ENCODE measurements at places on chromosomes 3 and 15.

DNA sequence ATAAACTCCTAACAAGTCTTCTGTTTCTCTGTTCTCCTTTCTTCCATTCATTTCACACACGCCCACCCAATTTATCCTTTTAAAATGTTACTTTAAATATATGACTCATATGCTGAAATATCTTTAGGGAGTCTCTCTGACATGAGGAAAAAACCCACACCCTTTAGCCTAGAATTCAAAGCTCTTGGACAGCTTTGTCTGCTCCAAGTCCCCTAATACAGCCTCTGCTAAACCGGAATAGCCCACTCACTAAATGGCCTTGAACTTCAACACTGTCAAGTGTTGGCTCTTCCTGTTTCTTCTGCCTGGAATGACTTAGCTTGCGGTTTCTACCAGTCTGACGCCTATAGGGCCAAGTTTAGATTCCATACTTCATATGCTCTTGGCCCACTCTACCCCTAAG is 3.3 kb upstream of the CD96 start:
- DNase-seq, result no peak

- DNase-seq, result no peak
Measured at GRCh38 chr3:40532252-40532651, 7.5 kb downstream of the ZNF621 start.

- DNase-seq, result no peak
Measured at GRCh38 chr3:14096742-14097141, 27.9 kb downstream of the CHCHD4 start.

- no peak for DNase-seq
Measured at GRCh38 chr3:127226946-127227842, 34.3 kb downstream of the PRR23E start.

DNA sequence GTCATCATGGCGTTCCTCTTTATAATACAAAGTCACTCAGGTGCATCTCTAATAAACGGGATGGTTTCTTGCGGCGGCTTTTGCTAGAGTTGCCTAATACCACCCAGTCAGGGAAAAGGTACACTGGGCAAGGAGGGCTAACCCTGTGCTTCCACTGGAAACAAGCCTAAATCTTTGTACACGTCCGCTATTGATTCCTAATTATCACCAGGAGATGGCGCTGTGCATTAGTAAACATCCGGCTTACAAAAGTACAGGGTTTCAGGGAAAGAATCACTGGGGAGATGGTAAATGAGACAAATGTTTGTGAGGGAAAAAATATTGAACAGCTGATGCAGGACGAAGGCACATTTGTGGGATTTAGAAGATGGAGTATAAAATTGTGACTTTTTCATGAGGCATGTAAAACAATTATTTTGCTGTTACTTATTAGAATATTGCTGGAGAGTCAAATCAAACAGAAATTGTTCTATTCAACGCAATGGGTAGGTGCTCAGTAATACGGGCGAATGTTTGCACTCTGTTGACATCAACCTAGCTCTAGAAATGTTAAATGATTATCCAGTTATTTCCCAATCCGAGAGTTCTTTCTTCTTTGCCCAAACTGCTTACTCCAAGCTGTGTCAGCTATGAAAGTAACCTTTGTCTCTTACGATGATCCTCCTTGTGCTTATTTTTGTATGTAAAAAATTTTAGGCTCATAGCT is 50.6 kb downstream of the GMNC start:
- DNase-seq, result peak; percentile 2

DNA sequence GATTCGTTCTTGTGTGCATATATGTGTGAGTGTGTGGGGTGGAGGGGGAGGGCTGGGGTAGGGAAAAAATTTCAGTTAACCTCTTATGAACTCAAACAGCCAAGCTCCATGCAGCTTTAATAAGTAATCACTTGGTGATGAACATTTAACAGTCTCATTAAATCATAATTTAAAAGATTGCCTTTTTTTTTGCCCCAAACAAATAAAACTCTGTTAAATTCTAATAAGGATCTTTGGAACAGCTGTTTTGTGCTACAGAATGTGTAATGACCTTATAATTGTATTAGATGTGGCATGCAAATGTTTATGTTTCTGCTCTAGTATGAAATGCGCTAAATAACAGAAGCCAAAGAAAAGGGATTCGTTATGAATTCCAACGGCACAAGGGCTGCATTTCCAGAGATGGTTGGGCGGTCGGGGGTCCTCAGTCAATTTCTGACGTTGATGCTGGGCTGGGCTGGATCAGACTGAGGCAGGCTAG is 80.0 kb upstream of the RORA start:
- DNase-seq, result no peak

- DNase-seq, result no peak
Measured at GRCh38 chr15:82763361-82764116, 42.3 kb downstream of the FSD2 start.

DNA sequence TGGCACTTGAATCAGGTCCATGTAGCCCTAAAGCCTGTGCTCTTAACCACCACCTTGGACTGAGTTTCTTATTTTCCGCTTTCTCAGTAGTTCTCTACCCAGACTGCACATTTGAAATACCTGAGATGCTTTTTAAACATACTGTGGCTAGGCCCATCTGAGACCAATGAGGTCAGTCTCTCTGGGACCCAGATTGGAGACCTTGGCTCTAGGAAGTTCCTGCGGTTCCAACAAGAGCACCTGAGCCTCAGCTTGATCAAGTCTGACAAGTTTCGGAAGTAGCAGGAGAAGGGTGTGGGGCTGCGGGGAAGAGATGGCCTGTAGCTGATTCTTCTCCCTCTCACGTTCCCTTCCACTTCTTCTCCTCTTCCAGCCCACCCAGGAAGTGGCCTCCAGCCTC is 11.5 kb upstream of the TSEN2 start:
- DNase-seq, result no peak

- DNase-seq, result no peak
Measured at GRCh38 chr3:50570508-50571279, 1.4 kb downstream of the HEMK1 start.

- DNase-seq, result no peak
Measured at GRCh38 chr15:70047386-70048197, 50.1 kb downstream of the TLE3 start.

GRCh38 chr3:115576325-115576875 is 46.9 kb upstream of the GAP43 start:
- no peak for DNase-seq

DNA sequence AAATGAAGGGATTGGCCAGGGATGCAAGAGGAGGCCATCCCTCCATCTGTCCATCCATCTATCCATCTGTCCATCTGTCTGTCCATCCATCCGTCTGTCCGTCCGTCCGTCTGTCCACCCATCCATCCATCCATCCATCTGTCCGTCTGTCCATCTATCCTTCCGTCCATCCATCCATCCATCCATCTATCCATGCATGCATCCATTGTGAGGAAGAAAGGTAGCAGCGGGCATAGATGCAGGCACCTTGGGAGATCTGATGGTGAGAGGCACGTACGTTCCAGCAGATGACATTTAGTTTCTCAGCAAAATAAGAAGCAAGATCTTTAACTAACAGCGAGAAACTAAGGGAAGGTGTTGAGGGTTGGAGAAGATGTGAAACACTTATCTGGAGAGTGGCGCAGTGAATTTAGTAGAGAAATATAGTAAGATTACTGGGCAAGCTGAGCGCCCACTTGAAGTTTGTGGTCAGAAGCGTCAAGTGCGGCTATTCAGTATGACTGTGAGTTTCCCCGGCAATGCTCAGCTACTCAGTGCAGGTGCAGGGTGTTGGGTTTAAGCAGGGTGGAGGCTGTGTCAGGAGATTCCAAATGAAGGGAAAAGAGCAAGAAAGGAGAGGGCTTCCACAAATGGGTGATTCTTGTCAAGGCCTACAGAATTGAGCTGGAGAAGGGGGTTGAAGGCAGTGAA is 22.4 kb upstream of the SRP14 start:
- DNase-seq, result no peak

GRCh38 chr15:51499379-51499976 is 123.1 kb downstream of the DMXL2 start:
- DNase-seq, result peak; percentile 3

- no peak for DNase-seq
Measured at GRCh38 chr3:67006460-67006859, 8.4 kb downstream of the KBTBD8 start.

DNA sequence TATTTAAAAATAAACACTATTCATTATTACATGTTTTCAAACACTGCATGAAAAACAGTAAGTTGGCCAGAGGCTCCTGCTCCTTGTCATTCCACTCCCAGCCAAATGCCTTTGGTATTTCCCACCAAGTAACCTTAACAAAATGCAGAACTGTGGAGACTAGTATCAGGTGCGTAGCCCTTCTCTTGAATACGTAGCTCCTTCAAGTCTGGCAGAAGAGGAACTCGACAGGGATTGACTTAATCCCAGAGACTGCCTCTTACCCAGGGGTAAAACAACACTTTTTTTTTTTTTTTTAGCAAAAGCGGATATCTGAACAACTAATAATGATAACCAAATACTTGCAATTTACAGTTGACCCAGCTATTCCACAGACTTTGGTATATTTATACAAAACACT is 738 bp downstream of the COMMD2 start:
- no peak for DNase-seq

DNA sequence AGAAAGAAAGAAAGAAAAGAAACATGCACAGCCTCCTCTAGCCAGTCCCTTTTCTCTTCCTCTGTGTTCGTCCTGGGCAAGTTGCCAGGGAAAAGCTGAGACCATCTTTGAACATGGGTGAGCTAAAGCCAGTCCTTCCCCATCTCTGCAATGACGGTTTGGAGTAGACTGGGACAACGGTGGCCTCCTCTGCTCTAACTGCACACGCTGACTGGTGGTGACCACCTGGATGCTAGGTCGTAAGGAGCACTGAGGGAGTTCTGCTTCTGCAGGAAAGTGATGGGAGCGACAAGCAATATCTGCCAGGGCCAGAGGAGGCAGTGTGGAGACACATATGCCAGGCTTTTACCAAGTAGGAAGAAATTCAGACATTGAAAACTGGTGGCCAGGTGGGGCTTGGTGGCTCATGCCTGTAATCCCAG is 111.7 kb downstream of the NUP210 start:
- no peak for DNase-seq

- no peak for DNase-seq
Measured at GRCh38 chr3:94294806-94295205, 231.9 kb downstream of the NSUN3 start.

- DNase-seq, result no peak
Measured at GRCh38 chr15:39499681-39500080, 81.2 kb upstream of the THBS1 start.

- DNase-seq, result no peak
Measured at GRCh38 chr3:131353986-131354385, 27.6 kb upstream of the NUDT16 start.

- DNase-seq, result no peak
Measured at GRCh38 chr15:34701536-34701935, 53.3 kb downstream of the GJD2 start.

GRCh38 chr3:142498397-142499180 is 50.8 kb upstream of the XRN1 start:
- DNase-seq, result no peak

- no peak for DNase-seq
Measured at GRCh38 chr3:72120806-72121778, 336.1 kb upstream of the PROK2 start.

- no peak for DNase-seq
Measured at GRCh38 chr3:50390508-50391224, 31.3 kb upstream of the TMEM115 start.

DNA sequence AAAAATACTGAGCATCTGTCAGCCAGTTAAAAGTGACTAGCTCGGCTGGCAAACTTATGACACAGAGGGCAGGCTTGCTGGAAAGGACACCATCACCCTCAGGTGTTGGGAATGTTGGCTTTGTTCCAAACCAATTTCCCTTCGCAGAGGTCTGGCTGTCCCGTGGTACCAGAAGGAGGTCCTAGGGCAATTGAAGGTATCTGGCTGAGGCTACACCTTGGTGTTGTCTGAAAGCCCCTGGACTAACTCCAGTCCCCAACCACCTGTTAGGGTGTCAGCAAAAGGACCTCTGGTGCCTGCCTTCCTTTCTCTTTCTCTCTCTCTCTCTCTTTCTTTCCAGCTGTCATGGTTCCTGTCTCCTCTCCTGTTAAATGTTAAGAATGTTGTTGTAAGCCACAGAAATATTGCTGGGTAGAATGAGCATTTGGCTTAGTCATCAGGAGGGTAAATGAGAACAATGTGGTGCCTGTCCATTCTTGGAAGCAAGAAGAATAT is 12.5 kb downstream of the PRR20G start:
- DNase-seq, result peak; percentile 46

GRCh38 chr3:134894533-134894932 is 99.5 kb downstream of the EPHB1 start:
- DNase-seq, result no peak

GRCh38 chr15:71262599-71262998 is 147.3 kb downstream of the THSD4 start:
- DNase-seq, result no peak

DNA sequence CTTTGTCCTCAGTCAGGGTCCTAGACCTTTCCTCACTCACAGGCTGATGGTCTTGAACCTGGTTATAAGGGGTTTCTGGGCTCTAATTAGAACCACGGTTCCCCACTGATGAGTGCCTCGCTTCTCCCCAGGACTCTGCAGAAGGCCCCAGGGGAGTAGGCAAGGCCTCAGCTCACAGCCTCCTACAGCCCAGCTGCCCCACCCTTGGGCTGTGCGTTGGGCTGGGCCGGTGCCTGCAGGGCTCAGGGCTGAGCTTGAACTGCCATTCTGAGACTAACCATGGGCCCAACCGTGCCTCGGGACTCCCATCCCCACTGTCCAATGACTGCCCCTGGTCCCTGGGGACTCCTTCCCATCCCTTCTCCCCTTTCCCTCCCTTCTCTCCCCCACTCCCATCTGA is 25.6 kb downstream of the CLEC3B start:
- no peak for DNase-seq

DNA sequence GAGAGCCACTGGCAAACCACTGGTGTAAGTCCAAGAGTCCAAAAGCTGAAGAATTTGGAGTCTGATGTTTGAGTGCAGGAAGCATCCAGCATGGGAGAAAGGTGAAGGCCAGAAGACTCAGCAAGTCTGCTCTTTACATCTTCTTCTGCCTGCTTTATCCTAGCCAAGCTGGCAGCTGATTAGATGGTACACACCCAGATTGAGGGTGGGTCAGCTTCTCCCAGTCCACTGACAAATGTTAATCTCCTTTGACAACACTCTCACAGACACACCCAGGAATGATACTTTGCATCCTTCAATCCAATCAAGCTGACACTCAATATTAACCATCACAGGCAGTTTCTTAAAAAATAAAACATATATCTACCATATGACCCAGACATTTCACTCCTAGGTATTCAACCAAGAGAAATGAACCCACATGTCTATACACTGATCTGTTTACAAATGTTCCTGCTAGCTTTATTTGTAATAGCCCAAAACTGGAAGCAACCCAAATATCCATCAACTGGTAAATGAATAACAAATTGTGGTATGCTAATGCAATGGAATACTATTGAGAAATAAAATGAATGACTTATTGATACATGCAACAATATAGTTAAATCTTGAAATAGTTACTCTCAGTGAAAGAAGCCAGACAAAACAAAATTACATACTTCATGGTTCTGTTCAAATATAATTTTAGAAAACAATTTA is 373.8 kb downstream of the ZNF385D start:
- DNase-seq, result no peak

DNA sequence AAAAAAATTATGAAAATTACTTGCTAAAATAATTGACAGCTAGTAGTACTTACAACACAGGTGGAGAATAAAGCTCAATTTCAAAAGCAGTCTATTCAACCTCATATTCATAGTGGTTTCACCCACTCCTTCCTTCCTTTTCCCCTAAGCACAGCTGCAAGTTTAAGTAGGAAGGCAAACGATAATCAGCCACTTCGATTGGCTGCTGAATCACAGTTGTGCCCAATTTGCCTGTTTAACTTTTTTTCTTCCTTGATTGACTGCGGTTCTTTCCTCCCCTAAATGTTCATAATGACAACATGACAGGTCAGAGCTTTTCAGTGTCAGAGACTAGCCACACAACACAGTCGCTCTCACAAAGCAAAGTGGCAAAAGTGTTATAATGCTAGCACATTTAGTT is 468.0 kb upstream of the GBE1 start:
- no peak for DNase-seq
